ENCODE measurements at places on chromosomes 6 and 20. TPM values are rescaled to one million over a fixed set of nuclear protein-coding genes. Genes with fewer than 3 reads are reported as not detected.

The ENPP1 gene
- total RNA-seq = 0.08 TPM

The CLPSL1 gene
- not detected for total RNA-seq

The CDK19 gene
- total RNA-seq = 2.5 TPM

The OPRL1 gene
- 0.30 TPM for total RNA-seq

The PKIG gene
- 23.0 TPM for total RNA-seq

Measured in hair follicular keratinocyte (primary cell).